ENCODE measurements at places on chromosomes 2 and 18.

DNA sequence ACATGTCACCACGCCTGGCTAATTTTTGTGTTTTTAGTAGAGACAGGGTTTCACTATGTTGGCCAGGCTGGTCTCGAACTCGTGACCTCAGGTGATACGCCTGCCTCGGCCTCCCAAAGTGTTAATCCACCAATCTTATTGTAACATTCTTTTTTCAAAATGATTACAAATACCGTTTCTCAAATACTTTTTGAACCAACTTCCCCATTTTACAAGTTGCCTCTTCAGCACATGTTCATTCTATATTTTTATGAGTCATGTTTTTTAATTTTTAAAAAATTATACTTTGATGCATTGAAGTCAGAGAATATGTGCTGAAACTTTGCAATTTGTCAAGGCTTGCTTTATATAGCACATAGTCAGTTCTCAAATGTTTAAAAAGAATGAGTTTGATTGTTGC, 58.2 kb downstream of the QPCT start:
- no peak for DNase-seq

DNA sequence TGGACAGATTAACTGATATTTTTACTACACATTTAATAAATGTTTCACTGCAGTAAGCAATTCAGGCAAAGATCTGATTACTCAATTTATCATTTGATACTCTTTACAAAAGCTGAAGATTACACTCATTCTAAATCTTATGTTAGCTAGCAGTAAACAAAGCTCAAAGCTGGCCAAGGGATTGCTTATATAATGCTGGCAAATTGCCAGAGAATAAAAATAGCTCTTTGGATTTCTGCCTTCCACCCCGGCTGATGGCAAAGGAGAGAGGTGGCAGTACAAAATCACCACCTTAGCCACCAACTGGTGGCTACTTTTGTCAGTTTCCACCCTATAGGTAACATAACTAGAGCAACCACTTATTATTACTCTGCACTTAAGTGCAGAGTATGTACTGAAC, 320.5 kb downstream of the FSIP2 start:
- no peak for DNase-seq

- DNase-seq, result no peak
Observed at GRCh38 chr2:161961061-161961460, 113.0 kb downstream of the DPP4 start.

DNA sequence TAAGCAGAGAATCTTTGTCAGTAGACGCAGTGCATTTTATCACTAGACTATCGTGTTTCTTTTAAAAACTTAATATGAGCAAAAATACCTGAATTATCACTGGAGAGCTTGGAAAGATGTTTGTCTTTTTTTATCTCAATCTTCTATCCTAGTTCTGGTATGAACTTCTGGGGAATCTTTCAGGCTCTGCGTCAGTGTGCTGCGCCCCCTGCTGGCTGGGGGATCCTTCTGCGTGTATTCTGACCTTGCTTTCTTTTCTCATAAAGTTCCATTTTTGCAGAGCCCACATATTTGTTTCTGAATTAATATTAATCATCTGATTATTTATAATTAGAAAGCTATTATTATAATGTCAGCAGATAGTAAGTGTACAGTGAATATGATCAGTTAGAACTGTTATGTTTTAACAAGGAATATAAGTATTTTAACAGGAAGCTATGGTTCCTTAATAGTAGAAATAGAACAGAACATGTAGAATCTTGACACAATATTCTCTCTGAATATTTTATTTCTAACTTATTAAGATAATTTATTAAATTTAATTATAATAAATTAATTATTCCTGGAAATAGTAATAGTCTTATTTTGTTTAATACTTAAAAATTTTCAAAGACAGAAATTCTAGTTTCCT, 945.0 kb upstream of the CRIM1 start:
- DNase-seq, result peak; percentile 14

GRCh38 chr2:125172181-125172580, 1147.1 kb downstream of the CNTNAP5 start:
- DNase-seq, result no peak

DNA sequence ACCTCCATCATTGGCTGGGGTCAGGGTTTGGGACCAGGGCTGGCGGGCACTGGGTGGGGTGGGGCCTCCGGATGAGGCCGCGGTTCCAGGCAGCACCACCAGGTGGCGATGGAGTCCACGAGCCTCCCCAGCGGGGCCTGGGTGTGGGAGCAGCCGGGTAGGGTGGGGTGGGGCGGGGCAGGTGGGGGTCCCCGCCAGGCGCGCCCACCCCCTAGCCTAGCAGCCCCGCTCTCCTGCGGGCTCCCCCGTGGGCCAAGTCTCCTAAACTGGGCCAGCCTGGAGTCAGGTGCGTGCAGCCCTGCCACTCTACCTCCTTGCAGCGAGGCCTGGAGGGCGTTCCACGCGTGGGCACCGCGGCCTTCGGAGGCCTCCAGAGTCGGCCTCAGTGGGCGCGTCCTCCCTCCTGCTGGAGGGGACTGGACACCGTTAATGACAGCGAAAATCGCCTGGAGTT, 187.5 kb downstream of the TWIST2 start:
- DNase-seq, result peak; percentile 46

DNA sequence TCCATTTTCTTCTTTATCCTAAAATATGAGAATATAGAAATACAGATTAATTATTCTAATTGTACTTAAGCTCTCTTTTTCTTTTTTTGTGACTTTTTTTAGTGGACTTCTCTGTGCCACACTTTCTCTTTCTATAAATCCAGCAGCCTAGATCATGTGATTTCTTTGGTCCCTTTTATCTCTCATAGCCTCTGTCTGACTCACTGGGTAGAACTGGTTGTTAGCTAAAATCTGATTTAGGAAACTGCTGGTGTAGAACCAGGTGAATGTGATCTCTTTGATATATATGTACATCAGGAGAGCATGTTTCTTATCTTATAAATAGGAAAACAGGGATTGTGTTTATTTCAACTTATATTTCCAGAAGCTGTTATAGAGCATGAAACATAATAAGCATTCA, 54.9 kb downstream of the VRK2 start:
- no peak for DNase-seq

DNA sequence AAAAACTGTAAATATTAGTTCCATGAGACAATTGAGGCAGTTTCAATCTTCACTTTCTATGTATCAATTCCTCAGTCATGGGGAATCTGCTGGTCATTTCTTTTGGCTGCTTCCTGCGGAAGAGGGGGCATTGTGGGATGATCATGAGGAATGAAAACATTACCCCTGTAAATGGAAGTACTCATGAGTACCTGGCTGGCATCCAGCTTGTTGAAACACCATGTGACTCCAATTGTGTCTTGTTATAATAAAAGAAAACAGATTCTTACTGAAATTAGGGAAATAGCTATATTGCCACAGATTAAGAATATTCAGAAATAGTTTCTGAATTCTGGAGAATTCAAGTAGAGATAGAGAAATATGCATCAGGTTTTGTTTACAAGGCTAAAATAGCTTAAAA, 41.6 kb upstream of the GPR39 start:
- no peak for DNase-seq

DNA sequence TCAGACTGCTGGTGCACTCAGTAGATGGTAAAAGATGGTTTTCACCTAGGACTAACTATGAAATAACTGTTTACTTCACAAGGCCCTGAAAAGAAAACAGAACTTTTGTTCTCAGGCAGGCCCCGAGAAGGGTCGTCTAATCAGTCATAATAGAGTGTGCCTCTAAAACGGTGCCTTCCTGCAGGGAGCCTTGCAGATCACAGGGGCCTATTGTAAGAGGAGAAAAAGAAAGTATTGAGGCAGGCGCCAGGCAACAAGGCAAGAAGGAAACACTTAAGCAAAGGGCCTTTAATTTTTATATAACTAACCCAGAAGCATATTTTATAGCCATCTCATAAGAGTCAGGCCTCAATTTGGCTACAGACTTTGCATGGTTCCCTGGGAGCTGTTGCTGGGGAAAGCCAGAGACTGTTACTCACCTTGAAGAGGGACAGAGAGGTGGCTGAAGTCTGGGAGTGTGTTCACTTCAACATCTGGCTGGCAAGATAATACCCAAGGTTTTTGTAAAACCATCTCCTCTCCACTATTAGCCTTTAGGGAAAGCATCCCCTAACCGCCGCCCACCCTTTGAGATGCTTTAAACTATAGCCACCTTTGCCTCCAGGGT, 117.1 kb downstream of the PRPF40A start:
- DNase-seq, result no peak

- DNase-seq, result no peak
Observed at GRCh38 chr2:186595219-186595618, 5.4 kb downstream of the ITGAV start.

DNA sequence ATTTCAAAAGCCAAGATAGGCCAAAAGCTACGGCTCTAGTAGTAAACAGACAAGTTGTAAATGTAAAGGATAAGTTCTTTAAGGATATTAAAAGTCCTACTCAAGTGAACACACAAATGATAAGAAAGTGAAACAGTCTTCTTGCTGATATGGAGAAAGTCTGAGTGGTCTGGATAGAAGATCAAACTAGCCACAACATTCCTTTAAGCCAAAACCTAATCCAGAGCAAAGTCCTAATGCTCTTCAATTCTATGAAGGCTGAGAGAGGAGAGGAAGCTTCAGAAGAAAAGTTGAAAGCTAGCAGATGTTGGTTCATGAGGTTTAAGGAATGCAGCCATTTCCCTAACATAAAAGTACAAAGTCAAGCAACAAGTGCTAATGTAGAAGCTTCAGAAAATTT, 111.7 kb upstream of the ZEB2 start:
- DNase-seq, result no peak

GRCh38 chr18:31280502-31280901, 37.5 kb upstream of the DSG1 start:
- DNase-seq, result no peak

DNA sequence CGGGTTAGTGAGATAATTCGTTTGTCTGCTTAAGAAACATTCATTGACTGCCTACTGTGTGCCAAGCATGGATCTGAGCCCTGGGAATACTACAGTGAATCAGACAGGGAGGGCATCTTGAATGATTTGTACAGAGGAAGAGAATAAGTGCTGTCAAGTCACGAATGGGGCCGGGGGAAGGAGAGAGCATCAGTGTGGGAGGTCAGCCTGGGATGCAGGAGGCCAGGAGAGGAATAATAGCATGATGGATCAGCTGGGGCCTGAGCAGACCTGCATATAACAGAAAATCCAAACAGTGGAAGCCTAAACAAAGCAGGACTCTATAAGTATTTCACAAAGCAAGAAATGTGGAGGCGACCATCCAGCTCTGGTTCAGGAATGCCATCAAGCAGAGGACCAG, 55.4 kb upstream of the PAX8 start:
- no peak for DNase-seq

GRCh38 chr2:212957624-212958023, 193.8 kb downstream of the IKZF2 start:
- DNase-seq, result no peak

- DNase-seq, result no peak
Observed at GRCh38 chr2:7785700-7786099, 868.5 kb downstream of the RNF144A start.

DNA sequence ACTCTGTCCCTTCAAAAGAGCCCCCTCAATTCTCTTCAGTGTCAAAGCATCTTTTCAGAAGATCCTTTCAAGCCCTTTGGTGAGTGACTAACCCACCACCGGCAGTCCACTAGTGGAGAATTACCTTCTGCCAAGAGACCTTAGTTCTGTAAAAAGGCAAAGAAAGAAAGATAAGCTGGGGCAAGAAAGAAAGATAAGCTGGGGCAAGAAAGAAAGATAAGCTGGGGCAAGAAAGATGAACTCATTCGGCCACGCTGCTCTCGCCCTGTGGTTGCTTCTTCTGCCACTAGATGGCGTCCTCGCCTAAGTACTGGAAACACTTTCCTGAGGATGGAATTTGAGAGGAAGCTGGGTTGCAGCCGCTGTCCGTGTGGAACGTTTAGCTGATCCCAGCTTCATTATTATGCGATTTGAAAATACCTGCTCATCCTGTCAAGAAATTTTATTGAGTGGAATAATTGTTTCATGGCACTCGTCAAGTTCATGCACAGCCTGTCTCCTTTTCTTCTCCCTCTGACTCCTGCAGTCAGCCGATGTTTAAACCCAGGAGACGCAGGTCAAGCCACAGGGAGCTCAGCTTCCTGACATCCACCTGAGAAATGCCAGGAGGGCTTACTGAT, 17.3 kb upstream of the ANXA4 start:
- DNase-seq, result peak; percentile 75

DNA sequence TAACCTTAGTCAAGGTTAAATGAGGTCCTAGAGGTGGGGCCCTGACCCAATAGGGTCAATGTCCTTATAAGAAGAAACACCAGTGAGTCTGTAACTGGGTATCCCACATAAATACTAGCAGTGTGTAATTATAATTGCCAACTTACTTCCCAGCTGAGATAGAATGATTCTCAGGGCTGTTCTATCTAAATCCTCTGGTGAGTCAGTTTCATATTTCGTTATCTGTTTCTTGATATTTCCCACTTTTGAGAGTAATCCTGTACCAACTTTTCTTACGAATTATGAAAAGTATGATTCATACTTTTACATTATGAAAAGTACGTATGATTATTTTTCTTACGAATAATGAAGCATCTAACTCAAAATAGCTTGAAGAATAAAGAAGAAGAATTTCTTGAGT, 546.8 kb upstream of the NETO1 start:
- DNase-seq, result no peak

DNA sequence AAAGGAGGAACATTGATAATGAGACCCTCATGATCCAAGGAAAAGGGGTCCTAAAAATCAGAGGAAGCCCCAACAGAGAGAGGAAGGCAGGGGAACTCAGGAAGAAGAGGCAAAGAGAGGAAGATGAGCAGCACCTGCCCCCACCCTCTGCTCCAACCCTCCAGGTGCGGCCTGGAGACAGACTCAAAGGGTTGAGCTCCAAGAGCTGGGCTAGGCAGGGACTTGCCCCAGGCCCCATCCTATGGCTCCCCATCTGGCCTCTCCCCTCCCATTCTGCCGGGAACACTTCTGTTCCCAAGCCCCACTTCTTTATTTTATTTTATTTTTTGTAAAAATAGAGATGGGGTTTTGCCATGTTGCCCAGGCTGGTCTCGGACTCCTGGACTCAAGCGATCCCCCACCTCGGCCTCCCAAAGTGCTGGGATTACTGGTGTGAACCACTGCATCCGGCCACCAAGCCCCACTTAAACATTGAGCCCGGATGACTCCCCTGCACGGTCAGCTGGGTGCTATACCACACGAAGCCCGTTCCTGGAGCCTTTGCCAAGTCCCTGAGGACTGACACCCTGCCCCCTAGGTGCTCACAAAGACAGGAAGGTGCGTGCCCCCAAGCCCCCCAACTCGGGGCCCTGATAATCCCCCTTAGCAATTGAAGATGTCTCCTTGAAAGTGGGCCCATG, 3.8 kb upstream of the GPR55 start:
- DNase-seq, result no peak

DNA sequence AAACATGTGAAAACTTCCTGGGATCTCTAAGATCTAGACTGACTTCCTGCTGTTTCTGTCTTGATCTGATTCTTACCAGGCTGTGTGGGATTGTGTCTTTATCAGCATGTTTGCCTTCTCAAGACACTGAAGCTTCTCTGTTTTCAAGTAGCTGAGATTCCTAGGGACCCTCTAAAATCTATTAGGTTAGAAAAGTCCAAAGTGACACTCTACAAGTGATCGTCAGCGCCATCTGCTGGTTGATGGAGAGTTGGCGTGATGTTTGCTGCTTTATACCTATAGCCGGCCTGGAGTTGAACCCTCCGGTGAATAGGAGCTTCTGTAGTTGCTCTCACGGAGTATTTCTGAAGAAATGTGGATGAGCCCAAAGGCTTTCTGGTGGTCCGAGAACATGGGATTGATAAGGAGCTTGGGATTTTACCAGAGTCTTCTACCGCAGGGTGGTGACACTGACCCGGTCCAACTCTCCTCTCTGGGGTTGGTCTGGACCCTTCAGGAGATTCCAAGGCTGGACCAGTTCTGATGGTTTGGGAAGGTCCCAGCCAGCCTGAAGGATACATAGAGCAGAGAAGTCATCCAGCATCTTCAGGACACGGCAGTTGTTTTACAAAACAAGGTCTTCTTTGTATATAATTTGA, 96.0 kb upstream of the TTC39C start:
- DNase-seq, result peak; percentile 87
